ENCODE measurements at places on chromosomes 5 and 9.
A peak's percentile ranks its signal among the peaks of the same experiment; 100 is the strongest.

- no peak for DNase-seq
Measured at GRCh38 chr5:103490030-103490739, 72.4 kb downstream of the NUDT12 start.

- DNase-seq, result no peak
Measured at GRCh38 chr5:59744531-59744992, 149.0 kb downstream of the PDE4D start.

- no peak for DNase-seq
Measured at GRCh38 chr9:79812507-79813257, 240.9 kb downstream of the TLE4 start.

DNA sequence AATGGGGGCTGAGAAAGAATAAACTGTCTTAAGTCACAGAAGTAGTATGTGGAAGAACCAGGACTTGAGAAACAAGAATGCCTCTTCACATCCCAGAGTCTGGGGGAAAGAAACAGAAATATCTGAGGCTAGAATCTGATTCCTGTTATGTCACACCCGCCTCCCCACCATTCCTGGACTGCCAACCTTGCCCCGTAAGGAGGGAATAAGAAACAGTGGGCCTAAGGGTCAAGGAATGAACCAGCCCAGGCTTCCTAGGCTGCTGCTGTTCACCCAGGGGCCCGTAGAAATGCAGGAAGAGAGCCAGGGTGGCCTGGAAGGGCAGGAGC is 4.3 kb downstream of the PCDH1 start:
- no peak for DNase-seq

DNA sequence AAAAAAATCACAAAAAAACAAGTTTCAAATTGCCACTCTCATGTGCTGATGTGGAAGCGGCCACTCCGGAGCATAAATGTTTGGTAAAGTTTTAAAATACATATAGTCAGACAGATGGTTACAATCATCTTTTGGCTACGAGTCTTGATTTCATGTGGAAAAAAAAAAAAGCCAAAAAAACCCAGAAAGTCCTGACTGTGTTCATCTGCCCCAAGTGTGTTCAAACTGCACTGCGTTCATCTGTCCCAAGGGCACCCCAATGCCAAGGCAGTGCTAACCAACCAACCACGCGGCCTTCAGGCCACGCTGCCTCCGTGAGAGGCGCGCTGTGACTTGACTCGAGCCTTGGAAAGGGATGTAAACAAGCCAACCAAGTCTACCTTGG is 127.1 kb downstream of the MYO10 start:
- DNase-seq, result no peak

DNA sequence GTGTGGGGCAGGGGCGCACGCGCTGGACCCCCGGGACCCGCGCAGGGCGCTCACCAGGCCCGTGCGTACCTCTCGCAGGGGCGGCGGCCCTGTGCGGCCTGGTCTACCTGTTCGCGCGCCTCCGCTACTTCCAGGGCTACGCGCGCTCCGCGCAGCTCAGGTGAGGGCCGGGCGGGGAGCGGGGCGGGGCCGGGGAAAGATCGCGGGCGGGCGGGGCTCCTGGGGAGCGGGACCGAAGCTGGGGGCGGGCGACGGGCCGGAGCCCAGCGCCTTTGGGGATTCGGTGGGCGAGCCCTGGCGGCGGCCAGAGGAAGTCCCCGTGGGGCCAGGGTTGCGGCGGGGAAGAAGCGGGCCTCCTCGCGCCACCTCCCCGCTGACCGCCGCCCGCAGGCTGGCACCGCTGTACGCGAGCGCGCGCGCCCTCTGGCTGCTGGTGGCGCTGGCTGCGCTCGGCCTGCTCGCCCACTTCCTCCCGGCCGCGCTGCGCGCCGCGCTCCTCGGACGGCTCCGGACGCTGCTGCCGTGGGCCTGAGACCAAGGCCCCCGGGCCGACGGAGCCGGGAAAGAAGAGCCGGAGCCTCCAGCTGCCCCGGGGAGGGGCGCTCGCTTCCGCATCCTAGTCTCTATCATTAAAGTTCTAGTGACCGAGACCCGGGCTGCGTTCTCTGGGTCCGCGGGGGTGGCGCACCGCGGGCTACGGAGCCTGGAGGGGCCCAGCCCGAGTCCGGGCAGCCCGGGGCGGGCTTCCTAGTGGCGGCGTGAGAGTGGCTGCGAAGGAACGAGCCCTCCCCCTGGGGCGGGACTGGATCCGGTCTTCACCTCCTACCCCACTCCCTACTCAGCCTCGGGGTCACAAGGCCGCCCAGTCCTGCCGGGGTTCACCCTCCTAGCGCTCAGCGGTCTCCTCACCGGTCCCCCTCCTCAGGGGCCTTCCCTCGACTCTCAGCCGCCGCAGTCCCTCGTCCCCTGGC is 2.4 kb downstream of the LTC4S start:
- DNase-seq, result no peak

DNA sequence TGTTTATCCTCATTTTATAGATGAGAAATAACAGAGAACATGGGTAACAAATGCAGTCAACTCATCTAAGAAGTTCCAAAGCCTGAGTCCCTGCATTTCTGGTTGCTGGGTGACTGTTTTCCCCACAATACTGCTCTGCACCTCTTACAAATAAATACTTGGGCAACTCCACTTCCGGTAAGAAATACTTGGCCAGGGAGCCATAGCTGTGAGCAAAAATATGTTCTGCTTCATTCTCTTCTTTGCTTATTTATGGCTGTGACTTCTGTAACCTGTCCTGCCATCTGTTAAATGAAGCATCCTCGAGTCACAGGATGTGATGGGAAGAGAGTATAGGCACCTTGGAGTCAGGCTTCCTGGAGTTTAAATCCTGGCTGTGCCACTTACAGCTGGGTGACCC is 49.9 kb downstream of the GDNF start:
- DNase-seq, result no peak

GRCh38 chr5:109911731-109912130 is 222.0 kb downstream of the MAN2A1 start:
- no peak for DNase-seq

DNA sequence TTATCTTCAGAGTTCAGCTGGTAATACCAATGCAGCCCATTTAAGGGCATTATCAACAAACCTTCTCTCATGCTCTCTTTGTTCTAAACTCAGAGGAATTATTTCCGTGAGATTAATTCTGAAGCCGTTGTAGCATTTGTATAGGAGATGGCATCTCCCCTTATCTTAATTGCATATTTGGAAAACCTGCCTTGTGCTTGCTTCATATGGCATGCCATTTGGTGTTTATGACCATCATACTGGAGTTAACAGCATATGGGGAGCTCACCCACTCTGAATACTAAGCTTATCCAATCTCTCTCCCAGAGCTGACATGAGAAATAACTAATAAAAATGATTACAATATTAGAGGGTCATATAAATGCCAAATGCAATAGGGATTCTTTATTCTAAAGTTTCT is 243.2 kb downstream of the BRINP1 start:
- DNase-seq, result no peak

- no peak for DNase-seq
Measured at GRCh38 chr9:134738869-134739659, 97.5 kb downstream of the COL5A1 start.

- no peak for DNase-seq
Measured at GRCh38 chr9:81601639-81602623, 87.4 kb downstream of the TLE1 start.

- DNase-seq, result no peak
Measured at GRCh38 chr5:159878988-159879471, 37.3 kb upstream of the ADRA1B start.

- DNase-seq, result no peak
Measured at GRCh38 chr9:88826181-88826580, 165.1 kb upstream of the S1PR3 start.

- no peak for DNase-seq
Measured at GRCh38 chr5:110817459-110817858, 78.7 kb downstream of the SLC25A46 start.

DNA sequence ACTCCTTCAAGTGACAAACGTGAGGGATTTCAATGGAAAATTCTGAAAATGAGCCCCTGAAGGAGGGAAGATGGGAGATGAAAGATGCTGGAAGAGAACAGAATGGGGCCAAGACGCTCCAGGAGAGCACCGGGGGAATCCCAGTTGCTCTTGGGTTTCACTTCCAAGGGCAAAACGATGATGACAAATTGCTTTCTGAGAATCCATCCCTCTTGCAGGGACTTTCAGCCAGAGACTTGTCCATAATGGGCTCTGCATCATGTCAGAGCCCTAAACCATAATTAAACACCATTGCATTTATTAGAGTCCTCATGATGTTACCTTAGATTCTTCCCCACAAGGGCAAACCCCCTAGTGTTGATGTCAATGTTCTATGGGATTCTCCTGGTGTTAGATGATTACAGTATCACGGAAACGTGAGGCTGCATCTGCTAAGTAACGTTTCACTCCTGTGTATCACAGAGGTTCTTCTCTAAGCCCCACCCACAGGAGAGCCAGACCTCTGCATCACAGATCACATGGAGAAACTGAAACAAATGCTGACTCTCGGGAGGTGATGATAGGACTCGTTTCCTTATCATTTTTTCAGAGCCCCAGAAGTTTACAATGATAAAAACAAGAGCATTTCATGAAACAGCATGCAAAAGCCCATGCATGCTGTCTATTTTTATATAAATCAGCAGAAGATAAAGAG is 114.4 kb downstream of the TENT4A start:
- peak; percentile 17 for DNase-seq

GRCh38 chr5:128536254-128537220 is 1.5 kb downstream of the FBN2 start:
- DNase-seq, result no peak

GRCh38 chr5:167284222-167284890 is 1007.1 kb upstream of the WWC1 start:
- no peak for DNase-seq

GRCh38 chr5:52725808-52726207 is 61.9 kb upstream of the ITGA1 start:
- no peak for DNase-seq

- peak; percentile 73 for DNase-seq
Measured at GRCh38 chr5:16616536-16617273, at the start of gene RETREG1. Gene RETREG1, minus strand, starts transcription at chr5:16616997. Its CDS starts 26 bp downstream, at chr5:16616971.

DNA sequence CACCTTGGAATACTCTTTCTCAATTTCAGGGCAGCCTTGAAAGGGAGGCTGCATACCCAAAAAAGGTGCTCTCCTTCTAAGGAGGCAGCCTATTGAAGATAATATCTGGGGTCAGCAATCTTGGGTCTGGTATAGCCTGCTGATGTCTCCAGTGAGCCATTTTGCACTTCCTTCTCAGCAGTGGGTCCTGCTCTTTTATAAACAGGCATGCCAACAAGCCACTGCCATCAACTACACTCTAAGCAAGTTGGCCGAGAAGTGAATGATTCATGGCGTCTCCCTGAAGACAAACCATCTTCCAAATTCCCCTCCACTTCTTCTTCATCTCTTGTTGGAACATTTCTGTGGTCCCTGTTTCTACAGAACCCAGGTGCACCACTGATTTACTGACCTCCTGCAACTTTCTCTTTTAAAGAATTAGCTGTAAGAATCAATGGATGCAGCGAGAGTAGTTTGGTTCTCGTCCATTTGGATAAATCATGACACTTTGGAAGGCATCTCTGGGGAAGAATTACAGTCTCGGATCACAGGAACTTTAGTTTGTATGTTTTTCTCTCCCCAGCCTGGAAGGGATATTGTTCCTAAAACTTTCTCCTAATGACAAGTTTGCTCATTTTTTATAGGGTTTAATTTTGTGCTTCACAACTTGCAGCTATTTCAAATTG is 108.3 kb downstream of the INSYN2B start:
- DNase-seq, result no peak

DNA sequence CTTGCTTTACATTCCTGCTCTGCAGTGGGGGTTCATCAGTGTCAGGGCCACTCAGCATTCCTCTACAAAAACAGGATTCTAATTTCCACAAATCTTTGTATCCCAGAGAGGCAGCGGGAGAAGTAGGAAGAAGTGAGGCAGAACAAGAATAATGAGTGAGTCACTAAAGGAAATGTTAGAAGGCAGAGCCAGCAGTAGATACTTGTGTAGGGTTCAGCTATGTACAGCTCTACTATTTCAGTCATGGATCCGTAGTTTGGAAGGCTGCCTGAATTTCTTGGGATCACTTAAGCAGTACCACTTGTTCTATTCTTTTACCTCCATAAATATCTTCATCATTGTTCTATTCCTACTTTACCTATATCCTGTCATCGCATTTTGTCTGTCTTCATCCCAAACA is 246.3 kb upstream of the TLE4 start:
- DNase-seq, result no peak

- DNase-seq, result no peak
Measured at GRCh38 chr5:141867139-141867538, 11.1 kb downstream of the PCDH1 start.

DNA sequence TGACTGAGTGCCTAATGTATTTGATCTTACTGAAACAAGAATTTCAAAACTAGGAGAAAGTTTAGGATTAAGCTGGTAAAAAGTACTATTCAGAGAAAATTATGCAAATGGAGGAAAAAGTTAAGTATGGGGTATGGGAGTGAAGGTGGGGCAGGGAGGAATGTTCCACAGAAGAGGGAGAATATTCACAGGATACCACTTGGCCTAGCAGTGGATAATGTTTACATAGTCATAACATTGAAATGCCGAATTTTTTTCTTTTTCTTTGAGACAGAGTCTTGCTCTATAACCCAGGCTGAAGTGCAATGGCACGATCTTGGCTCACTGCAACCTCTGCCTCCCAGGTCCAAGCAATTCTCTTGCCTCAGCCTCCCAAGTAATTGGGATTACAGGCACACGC is 61.2 kb upstream of the LMNB1 start:
- no peak for DNase-seq

GRCh38 chr9:20065796-20066700 is 277.2 kb upstream of the SLC24A2 start:
- no peak for DNase-seq

- DNase-seq, result no peak
Measured at GRCh38 chr5:87008751-87009560, 258.7 kb upstream of the RASA1 start.
